Activated CD8-positive, alpha-beta memory T cell treated with anti-CD3 and anti-CD28 coated beads for 24 hours (primary cell): ENCODE measurements at places on chromosomes 4 and X.

DNA sequence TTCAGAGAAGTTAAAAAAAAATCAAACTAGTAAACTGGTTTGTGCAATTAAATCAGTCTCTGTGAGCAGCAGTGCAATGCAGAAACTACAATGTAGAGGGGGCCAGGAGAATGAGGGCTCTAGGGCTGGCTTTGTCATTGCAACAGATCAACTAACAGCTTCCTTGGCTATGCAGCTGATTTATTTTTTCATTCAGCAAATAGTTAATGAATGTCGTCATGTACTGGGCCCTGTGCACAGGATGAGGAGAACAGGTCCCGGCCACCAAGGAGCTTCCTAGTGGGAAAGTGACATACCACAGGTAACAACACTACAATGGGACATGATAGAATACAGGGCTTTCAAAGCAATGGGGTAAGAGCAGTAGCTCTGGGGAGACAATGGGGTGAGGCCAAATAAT is 190.1 kb downstream of the NSUN7 start:
- no peak for DNase-seq

GRCh38 chr4:184825896-184826690 is at the start of gene ACSL1:
ACSL1 (minus strand) TSS chr4:184825968; CDS start chr4:184803514, 22,454 bp downstream.
- DNase-seq, result peak; percentile 89

- no peak for DNase-seq
Measured at GRCh38 chrX:19577181-19577810, 62.0 kb upstream of the MAP3K15 start.

- no peak for DNase-seq
Measured at GRCh38 chr4:180636696-180637404, 1606.4 kb upstream of the TENM3 start.

DNA sequence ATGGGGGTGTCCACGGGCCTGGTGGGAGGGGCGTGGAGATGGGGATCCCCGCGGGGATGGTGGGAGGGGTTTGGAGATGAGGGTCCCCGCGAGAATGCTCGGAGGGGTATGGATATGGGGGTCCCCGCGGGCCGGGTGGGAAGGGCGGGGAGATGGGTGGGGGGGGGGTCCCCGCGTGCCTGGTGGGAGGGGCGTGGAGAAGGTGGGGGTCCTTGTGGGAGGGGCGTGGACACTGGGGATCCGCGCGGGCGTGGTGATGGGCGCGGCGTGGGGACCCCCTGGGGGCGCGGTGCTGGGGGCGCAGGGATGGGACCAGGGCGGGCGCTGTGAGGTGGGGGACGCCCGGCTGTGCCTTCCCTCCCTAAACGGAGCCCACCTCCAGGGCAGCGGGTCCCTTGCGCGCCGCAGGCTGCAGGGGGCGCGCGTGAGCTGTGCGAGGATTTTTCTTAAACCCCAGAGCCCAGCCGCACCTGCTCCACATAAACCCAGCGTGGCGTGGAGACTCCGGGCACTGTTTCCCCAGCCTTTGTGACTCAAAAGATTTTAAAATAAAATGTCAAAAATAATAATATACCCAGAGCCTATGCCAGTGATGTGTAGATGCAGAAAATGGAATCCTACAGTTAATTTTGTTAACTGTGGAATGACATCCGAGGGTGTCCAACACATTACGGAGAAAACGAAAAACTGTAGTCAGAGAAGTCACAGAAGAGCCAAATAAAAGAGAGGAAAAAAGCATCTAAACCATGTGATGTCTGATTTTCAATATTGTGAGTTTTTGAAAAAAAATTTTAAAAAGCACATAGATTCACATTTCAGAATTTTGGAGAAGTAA is 1.5 kb upstream of the ASMTL start:
- peak; percentile 99 for DNase-seq

DNA sequence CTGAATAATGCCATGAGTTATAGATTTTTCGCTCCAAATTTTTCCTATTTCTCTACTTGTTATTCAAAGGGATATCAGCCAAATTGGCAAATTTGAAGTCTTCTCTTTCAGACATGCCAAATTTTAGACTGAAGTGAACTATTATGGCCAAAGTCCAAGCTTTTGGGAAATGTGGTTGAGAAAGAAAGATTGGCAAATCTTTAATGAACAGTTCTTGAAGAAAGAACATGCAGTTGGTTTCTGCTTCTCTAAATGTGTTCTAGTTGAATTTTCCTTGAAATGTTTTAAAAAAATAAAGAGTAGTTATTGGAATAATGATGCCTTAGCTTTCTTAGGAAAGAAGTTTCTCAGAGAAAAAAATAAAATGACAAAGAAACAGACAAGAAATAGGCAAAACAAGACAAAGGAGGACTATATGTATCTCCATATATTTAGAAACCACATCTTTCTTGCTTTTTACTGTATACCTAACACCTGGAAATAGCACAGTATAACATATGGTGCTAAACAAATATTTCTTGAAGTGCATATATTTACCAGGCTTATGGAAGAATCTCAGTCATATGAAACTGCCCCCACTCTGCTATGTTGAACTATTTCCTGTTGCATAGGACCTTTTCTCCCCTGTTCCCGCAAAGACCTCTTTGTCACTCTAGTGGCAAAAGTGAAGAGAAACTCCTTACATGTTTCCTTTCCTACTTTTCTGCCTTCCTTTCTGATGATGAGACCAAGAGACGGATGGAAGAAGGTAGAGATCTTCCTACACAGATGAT is 250.0 kb downstream of the ARHGAP24 start:
- no peak for DNase-seq

DNA sequence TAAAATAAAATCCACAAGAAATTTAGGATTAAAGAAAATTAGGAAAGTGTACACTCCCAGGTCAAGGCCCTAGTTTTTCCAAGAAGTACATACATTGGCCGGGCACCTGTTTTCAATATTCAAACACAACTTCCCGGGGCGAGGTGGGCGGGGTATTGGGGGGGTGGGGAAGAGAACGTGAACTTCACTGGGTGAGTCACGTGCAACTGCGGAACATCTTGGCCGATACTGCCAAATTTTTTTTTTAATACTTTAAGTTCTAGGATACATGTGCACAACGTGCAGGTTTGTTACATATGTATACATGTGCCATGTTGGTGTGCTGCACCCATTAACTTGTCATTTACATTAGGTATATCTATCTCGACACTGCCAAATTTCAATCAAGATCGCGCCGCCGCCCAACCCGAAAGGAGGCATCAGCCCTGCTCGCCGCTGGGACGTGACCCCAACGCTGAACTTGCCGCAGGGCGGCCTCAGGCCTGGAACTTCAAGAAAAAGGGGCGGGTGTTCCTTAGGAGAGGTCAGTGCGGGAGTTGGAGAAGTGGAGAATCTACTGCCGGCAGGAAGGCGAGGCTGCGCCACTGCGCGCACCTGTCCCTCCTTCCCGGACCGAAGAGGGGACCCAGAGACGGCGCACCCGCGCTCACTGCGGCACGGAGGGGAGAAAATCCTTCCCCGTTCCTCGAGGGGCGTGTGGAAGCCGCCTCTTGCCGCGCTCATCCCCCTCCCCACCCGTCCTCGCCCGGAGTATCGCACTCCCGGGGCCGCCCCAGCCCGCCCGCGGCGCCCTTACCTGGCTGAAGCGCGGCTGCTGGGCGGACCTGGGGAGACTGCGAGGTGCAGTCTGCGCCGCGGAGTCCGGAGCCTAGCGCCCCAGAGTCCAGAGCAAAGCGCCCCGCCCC is at the start of gene TEC:
TSS of gene TEC (minus strand) at position 883 of the 905 bp plus-strand sequence. CDS start 41,224 bp downstream, outside the sequence.
- DNase-seq, result no peak

DNA sequence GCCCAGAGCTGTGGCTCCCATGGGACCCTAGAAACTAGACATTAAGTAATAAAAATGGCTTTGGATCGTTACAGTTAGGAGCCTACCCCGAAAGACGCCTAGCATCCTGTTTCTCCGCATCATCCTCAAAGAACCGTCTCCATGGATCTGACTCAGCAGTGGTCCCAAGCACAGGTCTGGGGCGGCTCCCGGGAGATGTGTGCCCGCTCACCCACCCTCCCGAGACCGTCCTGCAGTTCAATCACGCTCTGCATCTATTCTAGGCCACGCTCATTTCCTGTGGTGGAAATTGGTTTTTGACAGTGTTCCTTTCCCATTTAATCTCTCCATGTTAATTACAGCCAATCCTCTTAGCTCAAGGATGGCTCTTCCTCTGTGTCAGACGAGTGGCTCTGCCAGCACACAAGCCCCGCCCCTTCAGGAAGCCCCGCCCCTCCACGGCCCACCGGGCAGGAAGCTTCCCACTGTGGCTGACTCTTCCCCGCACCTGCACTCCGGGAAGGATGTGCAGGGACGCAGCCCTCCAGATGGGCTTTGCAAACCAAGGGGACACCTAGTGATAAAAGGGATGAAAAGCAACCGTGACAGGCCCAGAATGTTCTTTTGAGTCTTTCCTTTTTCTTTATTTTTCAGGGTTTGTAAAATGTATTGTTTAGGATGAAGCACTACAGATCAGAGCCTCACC is 34.5 kb upstream of the HELT start:
- DNase-seq, result peak; percentile 83

DNA sequence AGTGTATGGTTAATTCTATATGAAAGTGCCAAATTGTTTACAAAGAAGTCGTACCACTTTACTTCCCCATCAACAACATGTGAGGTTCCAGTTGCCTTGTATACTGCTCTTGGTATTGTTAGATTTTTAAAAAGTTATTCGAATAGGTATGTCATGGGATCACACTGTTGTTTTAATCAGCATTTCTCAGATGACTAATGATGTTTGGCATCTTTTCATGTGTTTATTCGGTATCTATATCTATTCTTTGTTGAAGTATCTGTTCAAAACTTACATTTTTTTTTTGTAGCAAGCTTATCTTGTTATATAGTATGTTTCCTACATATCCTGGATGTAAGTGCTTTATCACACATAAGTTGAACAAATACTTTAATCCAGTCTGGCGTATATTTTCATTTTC is 99.4 kb upstream of the MAB21L2 start:
- no peak for DNase-seq

- DNase-seq, result no peak
Measured at GRCh38 chr4:153651587-153651986, 32.5 kb upstream of the TLR2 start.

DNA sequence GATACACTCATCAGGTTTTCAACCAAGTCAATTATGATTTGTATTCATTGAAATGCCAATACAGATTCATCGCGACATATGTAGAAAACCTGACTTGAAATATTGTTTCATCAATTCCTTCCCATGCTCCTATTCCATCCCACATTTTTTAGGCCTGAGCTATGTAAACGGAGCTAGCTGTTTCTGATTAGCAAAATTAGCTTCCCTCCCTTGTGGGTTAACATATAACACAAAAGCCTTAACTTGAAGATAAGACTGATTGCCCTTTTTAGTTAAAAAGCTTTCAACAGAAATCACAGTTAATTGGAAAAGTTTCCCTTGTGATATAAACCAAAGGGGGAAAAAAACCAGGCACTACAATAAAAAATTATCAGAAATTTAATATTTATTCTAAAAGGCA is 32.8 kb upstream of the DCLK2 start:
- DNase-seq, result no peak

GRCh38 chr4:172596206-172596605 is 572.4 kb upstream of the GALNT7 start:
- DNase-seq, result no peak

GRCh38 chr4:40480291-40480690 is 145.2 kb downstream of the CHRNA9 start:
- no peak for DNase-seq

DNA sequence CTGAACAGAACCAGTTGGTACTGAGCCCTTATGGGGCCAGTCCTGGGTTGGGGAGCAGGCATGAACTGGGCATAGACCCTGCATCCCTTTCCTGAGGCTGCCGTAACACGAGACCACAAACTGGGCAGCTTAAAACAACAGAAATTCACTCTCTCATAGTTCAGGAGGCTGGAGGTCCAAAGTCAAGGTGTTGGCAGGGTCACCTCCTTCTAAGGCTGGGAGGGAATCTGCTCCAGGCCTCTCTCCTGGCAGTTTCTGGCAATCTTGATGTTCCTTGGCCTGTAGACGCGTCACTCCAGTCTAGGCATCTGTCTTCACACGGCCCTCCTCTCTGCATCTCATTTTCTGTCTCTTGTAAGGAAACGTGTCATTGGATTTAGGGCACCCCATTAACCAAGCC is 19.8 kb upstream of the SORCS2 start:
- no peak for DNase-seq

DNA sequence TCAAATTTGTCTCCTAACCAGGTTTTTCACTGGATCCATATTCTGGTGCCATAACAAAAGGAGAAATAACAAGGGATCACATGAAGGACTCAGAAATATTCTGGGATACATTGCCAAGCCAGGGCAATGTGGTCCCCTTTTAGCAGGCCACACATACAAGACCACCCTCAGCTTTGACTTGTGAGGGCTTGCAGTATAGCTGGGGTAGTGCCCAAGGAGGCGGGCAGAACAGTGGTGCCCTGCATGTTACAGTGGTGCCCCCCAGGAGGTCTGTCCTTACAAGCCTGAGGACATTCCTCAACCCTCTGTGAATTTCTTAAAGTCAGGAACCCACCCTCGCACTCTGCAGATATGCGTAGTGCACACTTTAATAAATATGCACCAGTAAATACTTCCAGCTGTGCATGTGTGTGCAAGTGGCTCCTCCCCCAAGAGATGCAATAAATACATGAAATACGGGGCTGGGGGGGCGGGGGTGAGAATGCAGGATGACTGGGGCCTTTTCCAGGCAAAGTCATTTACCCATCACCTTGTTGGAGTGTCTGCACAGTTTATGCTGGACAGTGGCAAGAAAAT is 34.4 kb upstream of the TBL1X start:
- no peak for DNase-seq

DNA sequence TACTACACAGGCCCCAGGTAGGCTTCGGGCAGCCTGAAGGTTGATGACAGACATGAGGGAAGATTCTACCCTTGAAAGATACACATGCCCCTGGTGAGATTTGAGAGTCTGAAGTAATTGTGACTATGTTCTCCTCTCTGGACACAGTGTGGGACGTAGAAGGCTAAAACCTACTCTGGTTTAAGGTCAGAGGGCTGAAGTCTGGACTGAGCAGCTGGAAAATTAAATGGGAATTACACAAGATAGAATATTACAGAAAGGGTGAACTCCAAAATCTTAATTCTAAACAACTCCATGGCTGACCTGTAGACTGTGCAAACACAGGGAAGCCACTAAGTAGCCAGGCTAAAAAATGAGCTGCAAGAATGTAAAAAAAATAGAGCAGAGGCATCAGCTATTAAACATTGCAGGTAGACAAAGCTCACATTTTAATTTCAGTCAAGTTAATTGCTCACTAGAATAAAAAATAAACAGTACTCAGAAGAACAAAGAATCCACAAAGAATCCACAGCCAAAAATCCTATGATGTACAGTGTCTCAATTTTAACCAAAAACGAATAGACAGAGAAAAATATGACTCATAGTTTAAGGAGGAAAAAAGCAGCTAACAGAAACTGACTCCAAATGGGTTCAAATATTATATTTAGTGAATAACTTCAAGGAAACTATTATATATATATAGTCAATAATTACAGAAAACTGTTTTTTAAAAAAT is 170.4 kb downstream of the PCDH18 start:
- no peak for DNase-seq

DNA sequence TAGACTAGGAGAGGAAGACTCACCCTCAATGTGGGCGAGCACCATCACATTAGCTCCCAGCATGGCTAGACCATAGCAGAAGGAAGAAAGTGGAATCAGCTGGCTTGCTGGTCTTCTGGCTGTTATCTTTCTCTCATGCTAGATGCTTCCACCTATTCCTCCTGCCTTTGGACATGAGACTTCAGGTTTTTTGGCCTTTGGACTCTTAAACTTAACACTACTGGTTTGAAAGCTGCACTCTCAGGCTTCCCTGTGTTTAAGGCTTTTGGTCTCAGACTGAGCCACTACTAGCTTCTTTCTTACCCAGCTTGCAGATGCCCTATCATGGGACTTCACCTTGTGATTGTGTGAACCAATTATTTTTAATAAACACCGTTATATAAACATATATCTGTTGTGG is 39.0 kb upstream of the UGT2B4 start:
- no peak for DNase-seq

GRCh38 chr4:181443021-181443420 is 800.2 kb upstream of the TENM3 start:
- DNase-seq, result no peak
